Activated CD8-positive, alpha-beta memory T cell treated with anti-CD3 and anti-CD28 coated beads, Interleukin-2, amount 10 ng/mL, durations not matched to agents 7 days and 5 days (primary cell): ENCODE measurements at places on chromosomes 4 and X. TPM values are rescaled to one million over a fixed set of nuclear protein-coding genes. Genes with fewer than 3 reads are reported as not detected.
A peak's percentile ranks its signal among the peaks of the same experiment; 100 is the strongest.

DNA sequence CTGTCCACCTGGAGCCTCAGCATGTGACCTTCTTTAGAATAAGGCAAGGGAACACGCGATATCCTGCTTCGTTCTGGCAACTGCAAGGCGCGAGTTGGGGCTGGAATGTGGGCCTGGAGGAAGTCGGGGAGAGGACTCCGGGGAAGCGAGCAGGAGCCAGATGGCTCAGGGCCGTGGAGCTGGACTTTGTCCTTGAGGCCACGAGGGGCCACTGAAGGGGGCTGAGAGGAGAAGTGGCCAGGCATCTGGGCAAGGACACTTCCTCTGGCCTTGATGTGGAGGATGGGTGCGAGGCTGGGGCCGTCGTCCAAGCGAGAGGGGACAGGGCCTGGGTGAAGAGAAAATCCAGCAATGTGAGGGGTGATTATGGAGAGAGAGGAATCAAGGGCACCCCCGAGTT is 12.2 kb upstream of the DUSP9 start:
- no peak for DNase-seq
- H3K4me1 ChIP-seq = no peaks in the 10 kb centered on the region
- no peak overlapping the region for H3K27ac ChIP-seq
- H3K27me3 ChIP-seq = no peaks in the 10 kb centered on the region
- no peak overlapping the region for H3K4me3 ChIP-seq
- peaks cover 2% of the 10 kb centered on the region for H3K36me3 ChIP-seq

DNA sequence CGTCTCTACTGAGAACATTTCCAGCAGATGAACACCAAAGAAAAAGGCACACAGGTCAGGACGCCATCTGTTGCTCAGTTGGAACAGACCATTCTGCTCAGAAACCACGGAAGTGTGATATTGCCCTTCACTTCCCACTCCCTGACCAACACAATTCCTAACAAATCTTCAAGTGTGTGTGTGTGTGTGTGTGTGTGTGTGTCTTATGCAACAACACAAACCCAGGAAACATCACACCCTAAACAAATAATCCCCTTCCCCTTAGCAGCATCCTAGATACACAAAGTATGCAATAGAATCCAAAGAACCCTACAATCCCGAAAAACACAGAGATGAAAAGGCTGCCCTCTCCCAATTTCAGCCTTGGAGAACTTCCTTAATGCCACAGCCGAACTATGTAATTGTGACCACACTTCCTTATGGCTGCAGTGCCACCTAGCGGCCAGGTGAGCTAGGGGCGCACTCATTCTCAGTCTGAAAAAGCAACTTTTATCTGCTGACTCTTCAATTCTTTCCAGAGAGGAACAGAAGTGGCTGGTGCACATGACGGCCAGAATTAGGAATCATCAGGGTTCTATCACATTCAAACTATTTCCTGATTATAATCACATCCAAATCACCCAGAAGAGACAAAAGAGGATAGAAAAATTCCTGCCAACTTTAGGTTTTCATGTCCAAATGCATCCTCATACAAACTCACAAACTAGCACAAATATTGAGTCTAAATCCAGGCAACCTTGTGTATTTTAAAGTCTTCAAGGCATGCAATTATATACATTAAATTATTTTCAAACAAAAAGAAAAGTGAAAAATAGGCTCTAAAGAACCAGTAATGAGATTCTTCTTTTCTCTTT is 164.9 kb downstream of the DHX15 start:
- H3K27me3 ChIP-seq = no peaks in the 10 kb centered on the region
- H3K4me3 ChIP-seq = no peak overlapping the region
- H3K27ac ChIP-seq = no peak overlapping the region
- peaks cover 2% of the 10 kb centered on the region for H3K4me1 ChIP-seq
- DNase-seq = peak; percentile 68

DNA sequence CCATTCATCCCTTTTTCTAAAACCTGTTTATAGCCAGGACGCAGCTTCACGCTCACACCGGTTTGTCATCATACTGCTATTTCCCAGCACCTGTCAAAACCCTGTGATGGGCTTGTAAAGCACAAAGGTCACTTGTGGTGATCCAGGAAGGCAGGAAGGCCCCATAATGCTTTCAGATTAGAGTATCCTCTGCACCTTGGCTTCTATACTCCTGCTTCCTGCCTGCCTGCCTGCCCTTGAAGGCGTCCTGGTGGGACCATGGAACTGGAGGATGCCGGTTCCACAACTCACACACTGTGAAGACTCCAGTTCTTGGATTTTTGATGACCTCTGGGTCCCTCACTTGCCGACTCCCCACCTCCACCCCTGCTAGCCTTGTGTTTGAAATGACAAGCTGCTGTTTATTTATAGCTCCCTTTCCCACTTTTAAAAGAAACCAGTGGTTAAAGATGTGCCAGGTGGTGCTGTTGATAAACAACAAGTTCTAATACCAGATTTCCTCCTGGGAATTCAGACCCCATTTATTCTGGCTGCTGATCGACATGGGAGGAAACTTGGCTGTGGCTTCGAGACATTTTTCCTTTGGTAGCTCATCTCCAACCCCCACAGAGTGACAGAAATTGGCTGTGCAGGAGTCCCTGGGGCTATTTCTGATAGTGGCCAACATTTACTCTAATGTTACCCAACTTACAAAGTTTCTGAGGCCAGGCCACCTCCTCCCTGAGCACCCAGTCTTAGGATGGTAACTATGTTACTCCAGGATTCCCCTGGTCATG is 211.5 kb downstream of the KDR start:
- H3K4me3 ChIP-seq = no peak overlapping the region
- DNase-seq = no peak
- H3K27ac ChIP-seq = no peak overlapping the region
- no peaks in the 10 kb centered on the region for H3K36me3 ChIP-seq

TRIML2 gene
- total RNA-seq = not detected

ARAF gene
- total RNA-seq = 61.5 TPM

TCEAL7 gene
- total RNA-seq = not detected
